ENCODE measurements at places on chromosomes 5 and 9.
A peak's percentile ranks its signal among the peaks of the same experiment; 100 is the strongest.

DNA sequence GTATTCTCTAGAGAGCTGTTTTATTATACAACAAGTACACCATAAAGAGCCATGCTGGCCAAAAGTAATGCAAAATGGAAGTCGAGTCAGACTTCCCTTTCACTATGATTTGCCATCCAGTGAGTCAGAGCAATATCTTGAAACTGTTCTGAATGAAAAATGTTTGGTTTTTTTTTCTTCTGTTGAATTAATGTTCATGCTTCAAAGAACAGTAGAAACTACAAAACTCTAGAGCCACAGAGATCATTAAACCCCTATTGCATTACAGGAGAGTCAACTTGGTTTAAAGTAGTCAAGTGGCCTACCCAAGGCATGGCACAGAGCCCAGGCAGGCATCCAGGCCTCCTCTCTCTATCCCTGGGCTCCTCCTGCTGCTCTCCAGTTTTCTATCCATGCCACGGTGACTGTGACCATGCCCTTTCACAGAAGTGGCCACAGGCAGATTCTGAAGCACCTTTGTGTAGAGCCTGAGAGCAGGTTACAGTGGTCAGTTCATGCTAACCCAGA is 358.9 kb downstream of the DEPDC1B start:
- no peak for DNase-seq

DNA sequence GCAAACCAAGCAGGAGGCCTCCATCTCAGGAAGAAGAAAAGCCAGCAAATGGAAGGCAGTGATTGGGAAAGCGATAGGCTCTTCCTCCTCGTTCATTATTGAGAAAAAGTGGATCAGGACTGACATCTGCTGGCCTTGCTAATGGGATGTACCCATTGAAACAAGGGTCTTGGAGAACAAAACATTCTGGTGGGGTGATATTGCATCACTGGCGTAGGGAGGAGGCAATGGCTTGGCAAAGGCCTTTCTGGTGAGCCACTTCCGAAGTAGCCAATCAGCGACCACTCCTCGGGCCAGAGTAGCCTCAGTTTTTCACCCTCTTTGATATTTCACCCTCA is 86.7 kb upstream of the NFIB start:
- no peak for DNase-seq

DNA sequence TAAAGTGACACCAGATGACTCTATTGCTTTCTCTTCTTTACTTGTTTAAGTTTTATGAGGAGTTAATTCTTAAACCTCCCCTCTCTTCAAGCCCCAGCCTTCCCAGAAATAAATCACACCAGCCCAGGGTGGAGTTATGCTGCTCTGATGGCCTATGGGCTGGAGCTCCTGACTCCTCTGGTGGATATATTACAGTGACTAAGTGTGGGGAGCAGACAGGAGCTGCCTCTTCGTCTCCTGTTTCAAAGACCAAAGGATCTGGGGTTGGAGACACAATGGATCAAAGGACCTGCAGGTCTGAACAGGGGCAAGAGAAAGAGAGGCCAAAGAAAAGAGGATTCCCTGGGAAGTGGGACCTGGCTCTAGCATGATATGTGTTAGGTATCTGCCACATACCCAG is 312.0 kb upstream of the MSX2 start:
- no peak for DNase-seq

GRCh38 chr5:51172903-51173626 is 210.2 kb upstream of the ISL1 start:
- no peak for DNase-seq

DNA sequence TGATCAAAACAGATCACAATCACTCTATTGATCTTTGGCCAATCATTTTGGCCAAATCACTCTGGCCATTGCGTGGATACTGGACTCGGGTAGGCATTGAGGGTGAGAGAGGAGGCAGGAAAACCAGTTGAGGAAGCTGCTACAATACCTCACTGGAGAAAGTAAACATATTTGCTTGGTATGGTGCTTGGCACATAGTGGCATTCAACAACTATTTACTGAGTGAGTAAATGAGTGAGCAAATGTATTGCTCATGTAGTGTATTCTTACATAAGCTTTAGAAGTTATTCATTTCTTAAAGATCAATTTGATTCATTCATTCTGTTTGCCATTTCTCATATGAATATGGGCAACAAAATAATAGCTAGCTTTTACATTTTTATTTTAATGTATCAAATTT is 4.0 kb upstream of the DEPDC1B start:
- no peak for DNase-seq

DNA sequence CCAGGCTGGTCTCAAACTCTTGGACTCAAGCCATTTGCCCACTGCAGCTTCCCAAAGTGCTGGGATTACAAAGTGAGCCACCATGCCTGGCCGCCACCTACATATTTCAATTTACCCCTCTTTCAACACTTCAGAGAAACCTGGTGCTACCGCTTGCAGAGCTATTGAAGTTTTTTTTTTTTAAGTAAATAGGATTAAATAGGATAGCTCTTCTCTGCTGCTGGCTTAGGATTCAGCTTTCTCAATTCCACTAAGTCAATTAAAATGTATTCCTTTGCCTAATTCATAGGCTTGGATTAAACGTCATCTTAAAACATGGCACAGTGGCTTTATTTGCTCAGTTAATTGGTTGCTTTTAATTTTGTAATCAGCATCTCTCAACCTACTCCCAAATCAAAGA is 41.0 kb downstream of the KIAA1191 start:
- no peak for DNase-seq

DNA sequence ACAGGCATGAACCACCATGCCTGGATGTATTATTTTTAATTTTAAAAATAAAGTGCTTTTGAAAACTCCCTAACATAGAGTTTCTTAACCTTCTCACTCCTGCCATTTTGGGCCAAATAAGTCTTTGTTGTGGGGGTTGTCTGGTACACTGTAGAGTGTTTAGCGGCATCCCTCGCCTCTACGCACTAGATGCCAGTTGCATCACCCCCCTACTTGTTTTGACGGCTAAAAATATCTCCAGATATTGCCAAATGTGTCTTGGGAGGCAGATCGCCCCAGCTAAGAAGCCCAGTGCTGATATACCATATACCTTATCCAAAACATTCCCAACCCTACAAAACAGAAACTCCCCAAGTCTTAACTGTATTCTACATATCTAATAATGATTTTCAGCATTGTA is 54.6 kb downstream of the SCAI start:
- no peak for DNase-seq

DNA sequence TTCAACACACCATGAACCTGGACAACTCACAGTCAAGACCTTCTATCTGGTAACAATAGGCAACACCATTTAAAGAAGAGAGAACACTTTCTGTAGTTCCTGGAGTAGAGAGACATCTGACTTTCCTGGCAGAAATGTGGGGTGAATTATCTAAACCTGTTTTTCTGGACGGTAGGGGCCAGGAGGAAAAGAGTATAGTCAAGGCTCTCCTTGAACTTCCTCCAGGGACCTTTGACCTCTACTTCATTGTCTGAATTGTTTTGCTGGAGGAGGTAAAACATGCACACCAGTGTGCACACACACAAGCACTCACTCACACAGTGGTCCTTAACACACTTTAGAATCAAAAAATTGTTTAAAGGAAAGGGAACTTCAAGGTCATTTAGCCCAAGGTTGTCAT is 13.2 kb downstream of the S100Z start:
- DNase-seq, result no peak

DNA sequence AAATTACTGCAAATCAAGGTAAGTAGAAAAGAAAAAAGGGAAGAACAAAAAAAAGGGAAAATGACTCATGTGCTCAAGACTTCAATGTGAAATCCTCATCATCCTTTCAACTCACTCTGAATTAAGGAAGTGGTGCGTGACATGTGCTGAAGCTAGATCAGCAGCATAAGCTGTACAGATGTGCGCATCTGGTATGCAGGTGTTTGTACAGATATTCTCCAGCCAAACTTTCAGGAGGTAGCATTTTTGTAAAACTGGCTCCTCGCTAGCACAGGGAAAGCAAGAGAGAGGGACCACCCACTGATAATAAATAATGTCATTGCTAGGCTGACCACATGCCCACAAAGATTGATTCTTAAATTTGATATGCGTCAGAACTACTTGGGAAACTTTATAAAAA is 253.9 kb upstream of the RGMB start:
- no peak for DNase-seq

GRCh38 chr5:96957254-96958049 is 21.6 kb downstream of the LNPEP start:
- peak; percentile 73 for DNase-seq

- no peak for DNase-seq
Measured at GRCh38 chr9:114371343-114371944, 16.3 kb downstream of the AKNA start.

DNA sequence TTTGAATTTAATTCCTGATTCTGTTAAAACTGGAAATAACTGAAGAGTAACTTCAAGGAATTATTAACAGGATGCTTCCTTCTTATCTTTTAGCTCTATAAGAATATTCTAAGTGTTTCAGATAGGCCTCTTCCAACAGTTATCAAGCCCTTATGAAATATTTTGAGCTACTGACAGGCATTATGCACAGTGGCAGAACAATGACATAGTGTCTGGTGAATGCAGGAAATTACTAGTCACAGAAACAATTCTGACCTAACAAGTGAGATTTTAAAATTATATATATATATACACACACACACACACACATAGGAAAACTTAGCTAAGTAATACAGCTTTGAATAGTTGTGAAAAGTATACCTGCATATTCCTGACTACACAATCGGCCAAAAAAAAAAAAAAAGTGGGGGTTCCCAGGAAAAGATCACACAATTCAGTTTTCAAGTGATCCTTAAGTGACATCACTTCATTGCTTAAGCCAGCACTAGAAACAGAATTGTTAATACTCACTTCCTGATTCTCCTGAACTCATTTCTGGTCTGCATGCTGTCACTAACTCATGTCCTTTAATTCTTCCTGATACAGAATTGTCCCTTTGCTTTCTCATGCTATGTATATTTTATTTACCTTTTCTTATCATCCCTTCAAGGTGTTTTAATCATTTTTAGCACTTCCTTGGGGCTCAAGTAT is 77.3 kb downstream of the SLC25A46 start:
- no peak for DNase-seq

DNA sequence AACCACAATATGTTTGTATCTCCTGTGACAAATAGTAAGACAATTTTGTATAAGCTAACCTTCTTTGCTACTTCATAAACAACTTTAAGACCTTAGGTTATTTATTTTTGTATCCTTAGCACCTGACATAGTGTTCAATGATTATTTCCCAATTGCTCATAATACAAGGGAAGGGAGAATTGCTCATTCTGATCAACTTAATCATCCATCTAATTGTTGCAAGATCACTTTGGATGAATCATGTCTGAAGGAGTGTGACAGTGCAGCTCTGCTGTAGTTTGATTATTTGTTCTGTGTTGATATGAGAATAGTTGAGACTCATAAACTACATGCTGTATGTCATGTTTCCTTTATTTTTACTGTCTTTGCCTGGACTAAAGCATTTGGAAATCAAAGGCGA is 721.3 kb upstream of the SEMA6A start:
- DNase-seq, result no peak

DNA sequence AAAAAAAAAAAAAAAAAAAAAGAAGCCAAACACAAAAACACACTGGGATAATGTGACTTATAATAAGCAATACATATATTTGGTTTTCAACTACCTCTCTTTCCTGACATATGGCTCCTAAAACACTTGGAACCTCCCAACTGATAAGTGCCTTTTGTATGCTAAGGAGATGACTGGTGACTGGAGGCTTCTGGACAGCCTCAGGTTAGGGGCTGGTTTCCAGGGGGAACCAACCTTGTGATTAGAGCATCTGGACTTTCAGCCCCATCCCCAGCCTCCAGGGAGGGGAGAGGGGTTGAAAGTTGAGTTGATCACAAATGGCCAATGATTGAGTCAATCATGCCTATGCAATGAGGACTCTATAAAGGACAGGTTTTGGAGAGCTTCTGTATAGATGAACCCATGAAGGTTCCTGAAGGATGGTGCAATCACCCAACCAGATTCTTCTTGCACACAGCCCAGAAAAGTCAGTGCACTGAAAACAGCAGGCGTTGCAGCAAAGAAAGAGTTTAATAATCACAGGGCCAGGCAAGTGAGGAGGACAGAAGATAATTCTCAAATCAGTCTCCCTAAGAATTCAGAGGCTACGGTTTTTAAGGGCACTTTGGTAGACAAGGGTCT is 276.7 kb downstream of the AUH start:
- DNase-seq, result no peak

- DNase-seq, result no peak
Measured at GRCh38 chr5:56116599-56117141, 116.5 kb downstream of the ANKRD55 start.

GRCh38 chr9:103427696-103428095 is 432.6 kb downstream of the CYLC2 start:
- DNase-seq, result no peak

DNA sequence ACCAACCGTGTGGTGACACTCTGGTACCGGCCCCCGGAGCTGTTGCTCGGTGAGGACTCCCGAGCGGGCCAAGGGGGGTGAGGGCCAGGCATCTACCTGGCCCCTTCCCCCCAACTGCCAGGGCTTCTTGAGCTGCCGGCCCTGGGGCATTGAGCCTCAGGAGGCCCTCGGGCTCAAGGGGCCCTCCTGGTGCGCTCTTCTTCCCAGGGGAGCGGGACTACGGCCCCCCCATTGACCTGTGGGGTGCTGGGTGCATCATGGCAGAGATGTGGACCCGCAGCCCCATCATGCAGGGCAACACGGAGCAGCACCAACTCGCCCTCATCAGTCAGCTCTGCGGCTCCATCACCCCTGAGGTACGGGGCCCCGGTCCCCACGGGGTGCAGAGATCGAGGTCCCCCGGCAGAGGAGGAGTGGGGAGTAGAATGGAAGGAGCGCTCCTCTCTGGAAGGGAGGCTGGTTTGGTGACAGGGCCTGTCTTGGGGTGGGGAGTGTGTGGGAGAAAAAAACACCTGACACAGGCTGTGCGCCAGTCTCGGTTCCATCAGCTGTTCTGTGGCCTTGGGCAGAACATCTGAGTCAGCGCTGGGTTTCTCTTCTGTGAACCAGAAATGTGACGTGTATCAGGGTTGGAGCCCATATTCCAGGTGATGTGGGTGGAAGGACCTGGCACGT is 2.6 kb downstream of the CDK9 start:
- peak; percentile 63 for DNase-seq

- DNase-seq, result no peak
Measured at GRCh38 chr9:133255371-133256135, 19.4 kb downstream of the ABO start.
